HuH-7.5 (cell line): ENCODE measurements at places on chromosomes 12 and 14.

DNA sequence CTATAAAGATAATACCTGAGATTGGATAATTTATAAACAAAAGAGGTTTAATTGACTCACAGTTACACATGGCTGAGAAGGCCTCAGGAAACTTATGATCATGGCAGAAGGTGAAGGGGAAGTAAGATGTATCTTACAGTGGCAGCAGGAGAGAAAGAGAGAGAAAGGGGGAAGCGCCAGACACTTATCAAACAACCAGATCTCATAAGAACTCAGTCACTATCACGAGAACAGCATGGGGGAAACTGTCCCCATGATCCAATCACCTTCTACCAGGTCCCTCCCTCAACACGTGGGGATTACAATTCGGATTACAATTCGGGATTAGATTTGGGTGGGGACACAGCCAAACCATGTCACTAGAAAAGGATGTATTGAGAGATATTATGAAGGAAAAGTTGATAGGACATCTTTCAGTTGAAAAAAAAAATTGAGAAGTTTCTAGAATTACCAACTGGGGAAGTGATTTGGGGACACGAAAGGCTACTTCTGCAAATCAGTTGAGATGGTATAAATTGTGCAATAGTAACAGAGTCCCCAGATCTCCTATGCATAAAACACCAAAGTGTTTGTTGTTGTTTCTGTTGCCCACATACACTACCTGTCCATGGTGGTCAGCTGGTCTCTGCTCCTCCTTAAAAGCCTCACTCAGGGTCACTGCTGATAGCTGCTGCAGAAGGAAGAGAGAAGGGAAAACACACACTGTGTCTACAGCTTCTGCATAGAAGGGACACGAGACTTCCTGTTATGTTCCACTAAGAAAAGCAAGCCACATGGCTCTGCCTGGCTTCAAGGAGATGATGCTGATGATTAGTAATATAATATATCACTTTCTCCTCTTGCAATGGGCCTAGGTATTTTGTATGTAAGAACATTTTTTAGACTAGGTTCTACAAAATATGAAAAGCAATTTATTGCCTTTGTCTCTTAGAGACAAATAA lies 465.5 kb downstream of the PDZRN4 start:
- DNase-seq = no peak

- no peak for DNase-seq
Observed at GRCh38 chr12:49950273-49951251, at the start of gene AQP2. TSS of gene AQP2 (plus strand) at chr12:49950737. CDS start at chr12:49950831, 94 bp downstream.

GRCh38 chr12:57459750-57460467 lies at the start of gene GLI1:
TSS of gene GLI1 (plus strand) at chr12:57459785. CDS start at chr12:57463692, 3,907 bp downstream.
- DNase-seq = peak; percentile 78

DNA sequence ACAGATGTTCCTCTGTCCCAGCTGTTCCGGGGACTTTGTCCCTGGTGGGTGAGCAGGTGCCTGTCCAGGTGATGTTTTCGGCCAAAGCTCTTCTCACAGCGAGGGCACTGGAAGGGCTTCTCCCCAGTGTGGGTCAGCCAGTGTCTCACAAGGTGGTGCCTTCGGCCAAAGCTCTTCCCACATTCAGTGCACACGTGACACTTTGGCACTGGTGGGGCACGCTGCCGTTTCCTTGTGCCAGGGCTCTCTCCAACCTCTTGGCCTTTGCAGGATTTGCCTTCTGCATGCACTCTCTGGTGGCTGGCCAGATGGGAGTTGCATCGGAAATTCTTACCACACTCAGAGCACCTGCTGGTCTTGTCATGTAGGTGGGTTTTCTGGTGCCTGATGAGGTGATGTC lies 7.7 kb downstream of the ZNF641 start:
- DNase-seq = no peak

- no peak for DNase-seq
Observed at GRCh38 chr12:14278294-14278953, 87.1 kb upstream of the ATF7IP start.

GRCh38 chr12:100793182-100793581 lies 1.4 kb upstream of the ANO4 start:
- no peak for DNase-seq

- DNase-seq = no peak
Observed at GRCh38 chr14:26104717-26105116, 493.1 kb downstream of the NOVA1 start.

- DNase-seq = no peak
Observed at GRCh38 chr12:127233016-127233415, 1034.0 kb upstream of the TMEM132C start.

- no peak for DNase-seq
Observed at GRCh38 chr12:6462234-6462995, 8.1 kb downstream of the VAMP1 start.

GRCh38 chr14:100058777-100059437 lies 6.3 kb upstream of the EVL start:
- no peak for DNase-seq

DNA sequence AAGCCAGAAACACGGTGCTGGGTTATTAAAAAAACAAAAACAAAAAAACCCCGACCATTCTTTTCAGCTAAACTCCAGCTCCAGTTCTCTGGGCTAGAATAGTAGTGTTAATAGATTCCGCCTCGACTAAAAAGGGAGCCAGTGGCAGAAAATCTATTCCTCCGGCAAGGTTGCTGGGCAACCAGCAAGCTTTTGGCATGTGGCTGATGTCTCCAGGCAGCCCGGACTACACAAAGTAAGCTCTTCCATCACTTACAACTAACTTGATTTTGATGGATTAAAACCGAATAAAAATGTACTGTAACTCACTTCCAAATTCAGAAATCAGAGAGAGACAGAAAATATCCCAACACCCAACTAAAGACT lies 126.4 kb upstream of the FOXN3 start:
- no peak for DNase-seq

DNA sequence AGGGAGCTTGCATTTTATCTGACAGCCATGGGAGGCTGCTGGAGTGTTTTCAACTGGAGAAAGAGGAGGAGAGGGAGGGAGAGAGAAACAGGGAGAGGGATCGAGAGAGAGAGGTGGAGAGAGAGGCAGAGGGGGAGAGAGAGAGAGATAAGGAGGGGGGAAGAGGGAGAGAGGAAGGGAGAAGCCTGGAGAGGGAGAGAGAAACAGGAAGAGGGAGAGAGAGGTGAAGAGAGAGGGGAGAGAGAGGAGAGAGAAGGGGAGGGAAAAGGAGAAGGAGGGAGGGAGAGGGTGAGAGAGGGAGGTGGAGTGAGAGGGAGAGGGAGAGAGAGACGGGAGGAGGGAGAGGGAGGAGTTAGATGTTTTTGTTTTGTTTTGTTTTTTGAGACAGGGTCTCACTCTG lies 45.6 kb downstream of the DNAH10 start:
- no peak for DNase-seq

DNA sequence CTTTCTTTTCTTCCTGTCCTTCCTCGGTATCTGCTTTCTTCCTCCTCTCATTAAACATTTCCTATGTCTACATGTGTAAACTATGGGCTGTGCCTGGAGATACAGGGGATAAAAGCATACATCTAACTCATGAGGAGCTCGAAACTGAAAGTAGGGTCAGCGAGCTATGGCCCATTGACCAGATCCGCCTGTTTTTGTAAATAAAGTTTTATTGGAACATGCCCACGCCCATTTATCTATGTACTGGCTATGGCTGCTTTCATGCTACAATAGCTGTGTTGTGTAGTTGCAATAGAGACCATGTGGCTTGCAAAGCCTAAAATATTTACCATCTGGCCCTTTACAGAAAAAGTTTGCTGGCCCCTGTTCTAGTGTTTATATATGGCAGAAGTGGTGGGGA lies 500.8 kb upstream of the GARIN6 start:
- DNase-seq = no peak

DNA sequence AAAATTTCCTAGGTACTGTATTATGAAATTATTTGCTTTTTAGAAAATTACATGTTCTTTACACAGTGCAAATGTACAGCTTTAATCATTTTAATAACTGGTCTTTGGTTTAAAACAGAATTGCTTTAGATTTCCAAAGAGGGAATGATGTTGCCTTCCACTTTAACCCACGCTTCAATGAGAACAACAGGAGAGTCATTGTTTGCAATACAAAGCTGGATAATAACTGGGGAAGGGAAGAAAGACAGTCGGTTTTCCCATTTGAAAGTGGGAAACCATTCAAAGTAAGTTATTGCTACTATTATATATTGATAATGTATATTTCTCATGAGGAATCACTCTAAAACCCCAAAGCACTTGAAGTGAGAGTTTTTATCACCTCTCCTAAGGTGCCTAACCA lies 13.4 kb downstream of the LGALS3 start:
- DNase-seq = no peak
